ENCODE measurements at places on chromosomes 7 and 10. TPM values are rescaled to one million over a fixed set of nuclear protein-coding genes. Genes with fewer than 3 reads are reported as not detected.

- peak; percentile 58 for DNase-seq
Observed at GRCh38 chr7:2202901-2203765, 29.6 kb downstream of the MAD1L1 start.

GRCh38 chr7:149714910-149715471, 58.4 kb downstream of the ZNF467 start:
- DNase-seq = no peak

DNA sequence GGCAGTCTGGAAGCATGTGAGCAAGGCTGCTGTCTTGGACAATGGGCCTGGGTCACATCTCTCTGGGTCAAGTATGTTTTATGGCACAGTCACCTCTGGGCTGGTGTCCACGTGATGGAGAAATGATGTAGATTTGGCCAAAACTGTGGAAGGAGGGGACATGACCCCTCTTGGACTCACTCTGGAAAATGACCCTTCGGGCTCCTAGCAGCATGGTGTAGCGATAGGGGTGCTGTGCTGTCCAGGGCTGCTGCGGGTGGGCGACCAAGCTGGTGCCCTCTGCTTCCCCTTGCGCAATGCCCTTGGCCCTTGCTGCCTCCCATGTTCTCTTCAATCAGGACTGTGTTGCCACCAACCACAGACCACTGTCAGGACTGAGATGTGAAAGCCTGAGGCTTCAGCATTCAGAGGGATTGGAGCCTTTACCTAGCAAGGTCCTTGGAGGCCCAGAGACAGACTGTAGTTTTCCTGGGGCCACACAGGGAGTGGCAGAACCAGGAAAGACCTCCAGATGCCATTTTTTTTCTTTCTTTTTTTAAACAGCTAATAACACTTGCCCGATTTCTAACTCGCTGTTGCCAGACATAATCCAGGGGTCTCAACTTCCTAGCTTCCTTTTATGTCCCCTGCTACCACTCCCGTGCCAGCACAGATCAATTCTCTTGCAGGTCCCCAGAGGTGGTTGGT, 6.1 kb downstream of the CYP26A1 start:
- no peak for DNase-seq

DNA sequence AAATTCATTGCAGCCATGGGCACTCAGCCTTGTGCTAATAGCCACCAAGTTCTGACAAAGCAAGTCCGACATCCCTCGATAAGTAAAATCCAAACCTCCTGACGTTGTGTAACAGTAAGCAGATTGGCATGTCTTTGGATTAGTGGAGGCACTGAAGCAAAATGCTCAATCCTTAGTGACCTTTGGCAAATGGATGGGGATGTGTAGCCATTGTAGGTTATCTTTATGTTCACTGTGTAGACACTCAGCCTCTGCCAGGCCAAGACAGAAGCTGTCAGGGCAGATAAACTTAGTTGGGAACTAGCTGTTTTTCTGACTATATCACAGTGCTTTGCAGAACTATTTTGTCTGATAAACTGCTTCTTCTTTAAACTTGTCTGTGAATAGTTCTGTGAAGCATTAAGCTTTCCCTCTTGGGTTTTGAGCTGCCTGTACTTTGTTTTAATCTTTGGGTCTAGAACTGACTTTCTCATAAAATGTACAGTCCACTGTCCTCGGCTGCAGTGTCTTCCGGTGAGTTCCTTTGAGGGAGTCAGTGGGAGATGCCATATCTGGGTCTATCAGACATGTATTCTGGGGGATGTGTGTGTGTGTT, 220.8 kb downstream of the LRMDA start:
- DNase-seq = no peak

GRCh38 chr7:13910805-13911551, 78.5 kb downstream of the ETV1 start:
- no peak for DNase-seq

GRCh38 chr10:45379891-45380540, 6.0 kb downstream of the ALOX5 start:
- DNase-seq = no peak

GRCh38 chr10:132422903-132423825, 26.2 kb downstream of the PWWP2B start:
- DNase-seq = no peak

DNA sequence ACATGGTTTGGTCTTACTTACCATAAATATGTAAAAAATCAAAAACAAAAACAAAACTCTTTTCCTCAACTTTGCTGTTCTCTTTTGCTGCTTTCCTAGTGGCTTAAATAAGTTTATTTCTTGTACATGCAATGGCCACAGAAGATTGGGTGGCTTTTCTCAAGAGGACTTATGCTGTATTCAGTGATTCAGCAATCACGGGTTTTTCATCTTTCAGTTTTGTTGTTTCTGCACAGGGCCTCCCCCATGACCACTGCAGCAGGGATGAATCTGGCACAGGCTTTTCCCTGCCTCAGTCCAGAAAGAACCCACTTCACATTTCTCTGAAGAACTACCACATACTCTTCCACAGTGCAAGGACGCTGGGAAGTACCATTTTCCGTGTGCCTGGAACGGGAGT, 355.0 kb downstream of the RNLS start:
- no peak for DNase-seq

DNA sequence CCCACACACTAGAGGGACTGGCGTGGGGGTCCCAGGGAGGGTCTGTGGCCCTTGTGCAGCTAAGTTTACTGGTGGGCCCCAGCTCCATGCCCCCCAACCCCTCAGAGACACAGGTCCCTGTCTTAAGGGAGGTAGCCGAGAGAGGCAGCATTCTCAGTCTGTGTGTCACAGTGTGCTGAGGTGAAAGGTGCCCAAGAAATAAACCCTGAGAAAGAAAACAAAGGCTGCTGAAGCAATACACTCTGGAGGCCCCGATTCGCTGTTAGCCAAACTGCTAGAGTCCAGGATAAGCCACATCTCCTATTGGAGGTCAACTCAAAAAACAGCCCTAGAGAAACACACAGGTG, 28.6 kb upstream of the NDST2 start:
- no peak for DNase-seq

GRCh38 chr10:49367600-49367999, 28.3 kb downstream of the DRGX start:
- DNase-seq = no peak

- DNase-seq = no peak
Observed at GRCh38 chr7:13639396-13639795, 350.1 kb downstream of the ETV1 start.

- peak; percentile 79 for DNase-seq
Observed at GRCh38 chr7:29878081-29878688, 71.9 kb downstream of the WIPF3 start.

DNA sequence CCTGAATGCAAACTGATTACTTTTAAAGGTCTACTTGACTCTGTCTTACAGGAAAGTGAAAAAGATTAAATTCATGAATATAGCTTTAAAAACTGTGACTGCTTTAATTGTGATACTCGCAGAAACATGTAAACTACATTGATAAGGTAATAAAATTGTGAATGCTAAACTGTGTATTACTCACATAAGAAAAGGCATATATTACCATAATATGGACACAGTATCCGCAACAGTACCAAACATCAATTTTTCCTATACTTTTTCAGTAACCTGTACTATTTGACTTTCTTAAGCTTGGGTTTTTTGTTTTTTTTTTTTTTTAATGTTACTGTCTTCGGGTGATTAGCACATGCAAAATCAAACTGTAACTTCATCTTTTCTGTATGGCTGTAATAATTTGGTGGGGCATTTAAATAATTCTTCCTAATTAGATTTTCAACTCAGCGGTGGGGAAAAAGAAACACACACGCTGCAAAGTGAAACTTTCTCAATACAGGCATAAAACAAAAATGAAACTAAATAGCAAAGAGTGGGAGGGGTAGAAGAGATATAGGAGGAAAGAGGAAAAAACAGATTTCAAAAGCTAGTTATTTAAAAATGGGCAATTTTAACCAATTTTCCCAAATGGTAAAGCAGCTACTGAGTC, 23.2 kb downstream of the NT5C3A start:
- DNase-seq = no peak

Gene MNX1
- not detected for polyA plus RNA-seq

Gene GPR158
- not detected for polyA plus RNA-seq

Gene PNLIPRP2
- not detected for polyA plus RNA-seq

Gene AMPH
- polyA plus RNA-seq = 0.05 TPM

Gene ANKRD16
- polyA plus RNA-seq = 11.9 TPM

Gene RBM20
- polyA plus RNA-seq = 0.64 TPM

Gene HSPB1
- 824 TPM for polyA plus RNA-seq

Gene HHEX
- polyA plus RNA-seq = 1.1 TPM
